ENCODE measurements at places on chromosomes 12 and 14.

DNA sequence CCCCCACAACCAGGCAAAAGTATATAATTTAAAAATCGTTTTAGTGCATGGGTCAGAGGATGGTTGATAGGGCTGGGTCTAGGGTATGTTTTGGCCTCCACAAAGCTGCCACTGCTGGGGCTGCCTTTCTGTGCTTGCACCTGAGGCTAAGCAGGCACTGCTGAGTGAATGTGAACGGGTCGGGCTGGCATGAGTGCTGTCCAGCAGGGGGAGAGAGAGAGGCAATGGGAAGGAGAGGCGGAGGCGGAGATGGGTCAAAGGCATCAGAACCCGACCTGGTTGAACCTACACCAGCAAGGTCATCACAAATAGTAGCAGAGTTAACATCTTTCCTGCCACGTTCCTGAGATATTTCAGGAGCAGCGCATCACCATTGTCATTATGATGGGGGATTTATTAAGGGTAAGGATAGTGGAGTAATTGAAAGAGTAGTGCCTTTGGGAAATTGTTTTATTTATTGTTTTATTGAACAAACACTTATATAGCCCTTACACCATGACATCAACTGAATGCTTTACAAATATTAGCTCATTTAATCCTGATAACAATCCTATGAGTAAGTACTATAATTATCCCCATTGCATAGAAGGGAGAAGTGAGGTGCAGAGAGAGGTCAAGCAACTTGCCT, 5.8 kb upstream of the NRXN3 start:
- no peak for DNase-seq

GRCh38 chr14:98280436-98280835, 991.6 kb downstream of the BCL11B start:
- DNase-seq = no peak

- DNase-seq = no peak
These were observed 470.3 kb downstream of the FOXG1 start for GRCh38 chr14:29236848-29237247.

- DNase-seq = no peak
These were observed 117.7 kb upstream of the FRMD6 start for GRCh38 chr14:51533872-51534553.
